ENCODE measurements at places on chromosomes 16 and 17.
A peak's percentile ranks its signal among the peaks of the same experiment; 100 is the strongest.

GRCh38 chr16:24203675-24204074 is 52.5 kb upstream of the CACNG3 start:
- DNase-seq: no peak

DNA sequence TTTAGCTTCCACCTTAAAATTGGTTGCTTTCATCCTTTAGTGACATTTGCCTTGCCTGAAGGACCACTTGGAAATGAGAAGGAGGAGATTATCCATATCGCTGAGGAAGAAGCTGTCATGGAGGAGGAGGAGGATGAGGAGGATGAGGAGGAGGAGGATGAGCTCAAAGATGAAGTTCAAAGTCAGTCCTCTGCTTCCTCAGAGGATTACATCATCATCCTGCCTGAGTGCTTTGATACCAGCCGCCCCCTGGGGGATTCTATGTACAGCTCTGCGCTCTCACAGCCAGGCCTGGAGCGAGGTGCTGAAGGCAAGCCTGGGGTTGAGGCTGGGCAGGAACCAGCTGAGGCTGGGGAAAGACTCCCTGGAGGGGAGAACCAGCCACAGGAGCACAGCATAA is 11.5 kb upstream of the TMEM106A start:
- DNase-seq: no peak

DNA sequence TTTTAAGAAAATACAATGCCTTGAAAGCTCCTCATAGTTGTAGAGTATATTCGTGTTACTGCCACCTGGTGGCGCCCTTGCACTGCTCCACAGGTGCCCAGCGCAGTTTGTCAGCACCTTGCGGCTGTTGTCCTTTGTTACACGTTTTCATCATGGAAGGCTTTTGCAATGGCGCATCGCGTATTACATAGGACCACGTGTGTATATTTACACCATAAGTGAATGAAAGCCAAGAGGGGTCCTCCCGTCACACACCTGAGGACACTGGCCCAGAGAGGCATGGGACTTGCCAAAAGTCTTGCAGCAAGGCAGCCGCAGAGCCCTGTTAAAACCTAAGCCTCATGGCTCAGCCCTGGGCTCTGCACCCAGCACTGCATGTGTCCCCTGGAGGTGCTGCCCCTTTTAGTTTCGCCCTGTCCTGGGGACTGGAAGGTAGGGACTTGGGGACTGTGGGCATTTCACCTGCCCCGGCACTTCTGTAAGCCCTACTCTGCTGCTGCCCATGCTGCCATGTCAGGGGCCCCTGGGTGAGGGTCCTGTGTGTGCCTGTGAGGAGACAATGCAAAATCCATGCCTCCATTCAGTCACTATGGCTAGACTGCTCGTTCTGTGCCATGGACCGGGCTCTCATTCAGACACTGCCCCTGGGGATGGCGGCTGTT is 24.3 kb downstream of the POLR3E start:
- DNase-seq: peak; percentile 59

GRCh38 chr17:55388842-55389241 is 32.8 kb downstream of the MMD start:
- no peak for DNase-seq

DNA sequence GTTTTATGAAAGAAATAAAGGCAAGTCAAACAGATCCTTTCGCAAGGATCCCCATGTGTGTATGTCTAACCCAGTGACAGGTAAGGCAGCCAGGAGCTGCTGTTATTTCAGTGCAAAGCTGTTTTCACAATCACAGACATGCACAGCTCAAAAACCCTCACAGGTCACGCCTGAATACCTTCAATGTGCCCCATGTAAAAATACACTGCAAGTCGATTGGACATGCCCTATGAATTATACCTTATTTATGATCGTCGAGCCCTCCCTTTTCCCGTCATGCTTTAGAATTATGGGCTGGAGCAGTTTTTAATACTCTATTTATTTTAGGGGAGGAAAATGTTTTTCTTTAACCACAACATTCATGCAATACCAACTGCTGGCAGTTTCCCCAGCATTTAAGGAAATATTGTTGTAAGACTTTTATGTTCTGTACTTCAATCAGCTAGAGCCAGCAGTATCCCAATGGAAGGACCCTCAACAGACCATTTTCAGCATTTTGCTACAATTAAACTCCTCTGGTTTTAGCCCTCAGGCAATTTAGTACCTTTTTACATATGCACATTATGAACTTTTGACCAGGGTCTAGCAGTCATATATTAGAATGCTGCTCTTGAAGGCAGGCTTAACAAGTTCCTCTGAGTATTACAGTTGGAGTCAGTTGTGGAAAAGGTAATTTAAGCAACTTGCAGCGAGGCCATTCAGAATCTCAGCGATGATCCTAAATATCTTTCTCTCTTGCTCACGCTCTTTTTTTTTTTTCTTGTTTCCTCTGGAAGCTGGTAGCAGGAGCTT is 362.2 kb downstream of the WWOX start:
- DNase-seq: no peak

GRCh38 chr16:7303660-7304200 is 28.9 kb upstream of the RBFOX1 start:
- DNase-seq: peak; percentile 24

GRCh38 chr16:74740795-74741304 is 33.8 kb downstream of the FA2H start:
- DNase-seq: peak; percentile 91

- no peak for DNase-seq
Observed at GRCh38 chr17:43839670-43840108, 6.7 kb upstream of the MPP3 start.

DNA sequence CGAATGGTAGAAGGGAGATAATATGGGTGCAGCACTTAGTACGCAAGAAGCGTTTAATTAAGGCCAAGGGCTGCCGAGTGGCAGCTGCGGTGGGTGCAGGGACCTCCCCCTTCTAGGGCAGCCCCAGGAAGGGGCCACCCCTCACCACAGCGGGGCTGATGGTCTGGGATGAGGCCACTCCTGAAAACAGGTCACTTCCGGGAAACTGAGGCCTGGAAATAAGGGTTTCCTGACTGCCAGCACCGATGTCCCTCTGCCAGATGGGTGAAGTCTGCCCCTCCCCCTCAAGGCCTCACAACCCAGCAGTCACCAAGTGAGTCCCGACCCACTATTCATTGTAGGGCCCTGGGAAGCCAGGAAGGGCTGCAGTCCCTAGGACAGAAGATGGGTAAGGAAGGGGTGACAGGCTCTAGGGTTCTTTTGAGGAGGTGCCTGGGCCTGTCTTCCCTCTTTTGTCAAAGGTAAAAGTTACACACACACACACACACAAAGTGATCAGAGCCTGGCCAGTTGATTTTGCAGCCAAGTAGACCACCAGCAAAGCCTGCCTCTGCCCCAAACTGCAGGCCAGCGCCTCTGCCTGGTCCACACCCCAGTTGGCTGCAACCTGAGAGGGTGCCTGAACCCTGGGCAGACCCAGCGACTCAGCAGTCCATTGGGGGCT is 12.5 kb downstream of the SREBF1 start:
- DNase-seq: no peak

DNA sequence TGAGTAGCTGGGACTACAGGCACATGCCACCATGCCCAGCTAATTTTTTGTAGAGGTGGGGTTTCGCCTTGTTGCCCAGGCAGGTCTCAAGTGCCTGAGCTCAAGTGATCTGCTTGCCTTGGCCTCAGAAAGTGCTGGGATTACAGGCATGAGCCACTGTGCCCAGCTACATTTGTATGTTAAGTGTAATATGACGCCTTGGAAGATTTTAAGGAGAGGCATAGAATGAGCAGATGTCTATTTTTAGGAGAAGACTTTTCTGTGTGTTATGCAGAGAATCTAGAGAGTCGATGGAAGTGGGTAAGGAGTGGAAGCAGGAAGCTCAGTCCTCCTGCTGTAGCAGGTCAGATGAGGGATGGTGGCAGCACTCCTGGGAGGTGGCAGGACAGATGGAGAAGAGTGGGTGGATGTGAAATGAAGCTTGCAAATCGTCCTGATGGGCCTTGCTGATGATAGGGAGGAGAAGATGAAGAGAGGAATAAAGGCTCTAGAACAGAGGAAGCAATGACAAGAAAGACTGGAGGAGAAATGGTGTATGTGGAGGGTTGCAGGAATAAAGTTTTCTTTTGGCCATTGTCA is 125.3 kb downstream of the SHISA6 start:
- DNase-seq: no peak

- no peak for DNase-seq
Observed at GRCh38 chr17:52105591-52105990, 52.9 kb downstream of the CA10 start.

- DNase-seq: peak; percentile 45
Observed at GRCh38 chr16:82456683-82457082, 170.1 kb upstream of the CDH13 start.

DNA sequence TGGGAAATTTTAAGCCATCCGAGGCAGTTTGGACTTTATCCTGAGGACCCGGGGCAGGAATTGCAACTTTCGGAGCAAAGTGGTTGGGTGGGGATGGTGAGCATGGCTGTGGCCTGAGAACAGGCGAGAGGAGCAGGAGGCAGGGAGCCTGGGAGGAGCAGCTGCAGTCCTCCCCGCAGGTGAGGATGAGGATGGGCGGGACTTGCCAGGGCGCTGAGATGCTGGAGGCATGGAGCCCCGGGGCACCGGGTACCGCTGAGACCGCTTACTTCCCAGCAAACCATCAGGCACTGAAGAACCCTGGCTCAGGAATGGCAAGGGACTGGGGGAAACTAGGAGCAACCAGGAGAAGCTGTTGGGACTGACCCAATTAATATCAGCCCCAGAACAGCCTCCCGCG is 210.8 kb downstream of the GSG1L start:
- no peak for DNase-seq

- no peak for DNase-seq
Observed at GRCh38 chr17:46772475-46773220, 45.8 kb downstream of the WNT3 start.

DNA sequence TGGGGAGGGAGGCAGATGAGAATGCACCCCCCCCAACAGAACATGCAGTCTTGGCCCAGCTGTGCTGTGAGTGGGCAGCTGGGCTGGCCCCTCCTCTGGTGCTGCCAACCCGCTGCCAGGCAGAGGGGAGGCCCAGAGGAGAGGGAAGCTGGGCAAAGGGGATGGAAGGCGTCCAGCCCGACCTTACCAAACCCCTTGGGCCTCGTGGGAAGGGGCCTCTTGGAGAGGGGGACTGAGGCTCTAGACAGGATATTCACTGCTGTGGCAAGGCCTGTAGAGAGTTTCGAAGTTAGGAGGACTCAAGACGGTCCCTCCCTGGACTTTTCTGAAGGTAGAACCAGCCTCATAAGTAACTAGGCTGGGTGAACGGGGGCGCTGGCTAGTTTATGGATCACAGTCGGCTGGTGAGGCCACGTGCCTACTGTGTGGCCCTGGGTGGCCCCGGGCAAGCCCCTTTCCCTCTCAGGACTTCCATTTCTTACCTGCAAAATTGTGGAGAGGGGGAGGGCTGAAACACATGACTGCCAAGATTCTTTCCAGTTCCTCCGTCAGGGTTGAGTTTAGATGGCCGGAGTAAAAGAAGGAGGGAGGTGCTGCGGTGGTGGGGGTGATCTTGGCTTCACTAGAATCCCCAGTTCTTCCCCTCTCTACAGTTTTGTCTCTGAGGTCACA is 857 bp upstream of the STAT5A start:
- DNase-seq: peak; percentile 50

GRCh38 chr16:477301-478157 is 50.0 kb upstream of the CAPN15 start:
- no peak for DNase-seq

GRCh38 chr16:73176577-73177013 is 128.7 kb upstream of the ZFHX3 start:
- DNase-seq: no peak

- DNase-seq: no peak
Observed at GRCh38 chr17:80289616-80290015, 29.0 kb downstream of the RNF213 start.

- DNase-seq: no peak
Observed at GRCh38 chr17:62626719-62627218, 701 bp upstream of the MRC2 start.

- peak; percentile 87 for DNase-seq
Observed at GRCh38 chr17:49230636-49231562, at the start of gene PHOSPHO1. TSS of gene PHOSPHO1 (minus strand) at chr17:49230787. CDS start at chr17:49226691, 4,096 bp downstream.

DNA sequence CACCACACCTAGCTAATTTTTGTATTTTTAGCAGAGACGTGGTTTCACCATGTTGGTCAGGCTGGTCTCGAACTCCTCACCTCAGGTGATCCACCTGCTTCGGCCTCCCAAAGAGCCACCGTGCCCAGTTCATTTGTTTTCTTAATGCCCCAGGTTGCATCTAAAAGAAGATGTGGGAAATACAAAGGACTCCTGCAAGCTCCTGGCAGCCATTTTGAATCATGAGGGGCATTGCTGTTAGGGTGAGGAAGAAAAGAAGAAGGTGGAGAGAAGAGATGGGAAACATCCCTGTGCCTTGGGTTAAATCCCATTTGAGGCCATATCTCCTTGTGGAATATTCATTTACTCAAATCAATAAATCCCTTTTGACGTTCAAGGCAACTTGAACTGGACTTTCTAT is 365.3 kb upstream of the ERCC4 start:
- DNase-seq: no peak

DNA sequence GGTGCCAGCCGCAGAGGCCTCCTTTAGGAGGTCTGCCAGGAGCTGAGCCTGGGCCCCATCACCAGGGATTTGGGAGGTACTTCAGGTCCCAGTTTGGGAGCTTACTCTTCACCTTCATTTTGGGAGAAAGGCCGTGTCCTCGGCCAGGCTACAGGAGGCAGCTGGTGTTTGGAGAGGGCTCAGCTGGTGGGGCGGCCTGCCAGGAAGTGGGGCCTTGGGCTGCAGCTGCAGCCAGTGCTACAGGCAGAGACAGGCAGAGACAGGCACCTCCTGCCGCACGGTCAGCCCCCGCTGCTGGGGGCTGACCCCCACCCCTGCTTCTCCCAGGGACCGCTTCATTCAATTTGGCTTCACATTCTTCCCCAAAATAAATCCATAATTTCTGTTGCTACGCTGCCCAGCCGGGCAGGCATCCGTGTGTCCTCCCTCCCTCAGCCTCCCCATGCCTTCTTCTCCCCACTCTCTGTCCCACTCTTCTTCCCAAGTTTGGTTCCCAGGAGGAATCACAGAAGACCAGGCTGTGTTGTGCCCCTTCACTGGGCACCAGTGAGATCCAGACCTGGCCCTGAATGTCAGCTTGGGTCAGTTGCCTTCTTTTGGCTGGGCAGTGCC is 6.1 kb downstream of the TMEM235 start:
- DNase-seq: peak; percentile 85

- DNase-seq: no peak
Observed at GRCh38 chr16:73068541-73069401, 20.8 kb upstream of the ZFHX3 start.

- no peak for DNase-seq
Observed at GRCh38 chr16:67702130-67702529, 17.0 kb downstream of the GFOD2 start.

DNA sequence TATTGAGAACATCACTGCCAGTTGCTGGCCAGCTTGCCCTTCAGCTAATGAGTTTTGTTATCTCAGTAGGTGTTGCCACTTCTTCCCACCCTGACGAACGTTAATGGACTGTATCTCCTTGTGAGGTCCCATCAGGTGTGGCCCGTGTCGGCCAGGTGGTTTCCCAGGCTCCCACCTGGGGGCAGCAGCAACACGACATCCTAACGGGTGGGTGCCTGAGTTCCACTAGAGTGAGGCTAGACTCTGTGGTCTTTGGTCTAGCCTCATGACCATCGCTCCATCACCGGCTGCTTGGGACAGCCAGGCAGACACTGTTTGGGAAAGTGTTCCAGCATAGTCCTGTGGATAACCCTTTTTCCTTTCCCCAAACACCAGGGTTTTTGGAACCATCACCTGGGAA is 45.6 kb upstream of the LCMT1 start:
- DNase-seq: no peak

- DNase-seq: no peak
Observed at GRCh38 chr17:44970136-44970741, 2.1 kb upstream of the C1QL1 start.

- no peak for DNase-seq
Observed at GRCh38 chr16:23371368-23371767, 69.3 kb downstream of the SCNN1B start.

GRCh38 chr16:31262084-31262483 is 2.3 kb downstream of the ITGAM start:
- DNase-seq: no peak
